ENCODE measurements at places on chromosomes 2 and 18.

DNA sequence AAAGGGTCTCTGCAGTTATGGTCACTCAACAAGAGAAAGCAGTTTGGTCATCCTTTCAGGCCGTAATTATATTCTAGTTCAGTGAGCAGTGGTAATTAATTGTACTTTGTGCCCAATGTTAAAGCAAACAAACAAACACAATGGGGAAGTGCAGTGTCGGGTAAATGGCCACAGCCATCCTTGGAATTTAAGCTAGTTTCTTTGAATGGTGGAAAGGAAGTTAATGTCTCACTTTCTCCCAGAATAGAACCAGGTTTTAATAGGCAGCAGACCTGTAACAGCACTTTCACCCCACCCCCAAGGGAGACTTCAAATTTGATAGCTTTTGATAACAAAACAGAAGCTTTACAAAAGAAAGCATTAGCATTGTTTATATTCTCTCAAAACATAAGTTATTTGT is 20.0 kb upstream of the ITGAV start:
- DNase-seq = no peak

- no peak for DNase-seq
Observed at GRCh38 chr18:56307354-56308170, 330.8 kb downstream of the TXNL1 start.

DNA sequence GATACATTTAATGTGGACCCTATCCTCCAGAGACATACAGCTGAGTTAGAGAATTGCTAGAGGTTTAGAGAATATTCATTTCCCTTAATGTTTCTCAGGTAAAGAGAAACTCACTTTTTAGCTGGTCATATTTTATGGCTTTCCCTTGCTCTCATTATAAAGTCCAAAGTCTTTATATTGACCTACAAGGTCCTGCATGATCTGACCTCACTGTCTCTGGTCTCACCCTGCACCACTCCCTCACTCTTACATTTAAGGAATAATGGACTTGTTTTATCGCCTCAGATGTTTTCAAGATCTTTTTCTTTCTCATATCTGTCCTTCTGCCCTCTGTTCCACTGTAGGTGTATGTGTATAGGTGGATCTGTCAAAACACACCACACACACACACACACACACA is 597.3 kb downstream of the PLCL1 start:
- DNase-seq = no peak

- DNase-seq = no peak
Observed at GRCh38 chr2:2152451-2152850, 178.6 kb downstream of the MYT1L start.

DNA sequence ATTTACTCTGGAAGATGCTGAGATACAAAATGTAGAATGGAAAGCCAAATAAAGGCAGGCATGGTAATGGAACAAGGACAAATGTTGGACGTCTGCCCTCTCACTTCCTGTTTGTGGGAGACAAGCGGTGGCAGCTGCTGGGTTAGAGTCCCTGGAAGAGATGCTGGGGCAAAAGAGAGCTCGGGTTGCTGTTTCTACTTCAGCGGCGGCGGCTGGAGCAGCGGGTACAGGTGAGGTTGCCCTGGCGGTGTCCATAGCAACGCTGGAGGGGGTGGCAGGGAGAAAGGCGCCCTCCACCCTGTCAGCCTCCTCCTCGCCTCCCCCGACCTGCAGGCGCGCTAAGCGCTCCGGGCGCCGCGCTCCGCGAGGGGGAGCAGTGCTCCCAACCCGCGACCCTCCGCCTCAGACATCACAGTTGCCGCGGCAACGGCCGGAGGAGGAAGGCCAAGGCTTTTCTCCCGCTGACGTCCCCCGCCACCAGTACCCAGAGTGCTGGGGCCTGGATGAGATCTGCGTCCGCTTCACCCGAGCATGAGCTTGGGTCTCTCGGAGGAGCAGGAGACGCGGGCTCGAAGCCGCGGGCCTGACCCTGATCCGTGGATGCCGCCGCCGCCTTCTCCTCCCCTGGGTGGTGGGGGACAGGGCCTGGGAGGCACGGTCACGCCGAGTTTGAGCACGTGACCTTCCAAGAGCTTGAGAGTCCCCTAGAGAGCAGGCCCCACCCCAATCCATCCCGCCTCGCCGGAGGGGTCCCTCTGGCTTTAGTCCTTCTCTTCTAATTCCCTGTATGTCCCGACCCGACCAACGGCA is 65.6 kb downstream of the NOL4 start:
- peak; percentile 26 for DNase-seq

- no peak for DNase-seq
Observed at GRCh38 chr2:48619526-48619925, 1.9 kb downstream of the GTF2A1L start.

- no peak for DNase-seq
Observed at GRCh38 chr18:2526329-2526728, 45.0 kb downstream of the METTL4 start.

DNA sequence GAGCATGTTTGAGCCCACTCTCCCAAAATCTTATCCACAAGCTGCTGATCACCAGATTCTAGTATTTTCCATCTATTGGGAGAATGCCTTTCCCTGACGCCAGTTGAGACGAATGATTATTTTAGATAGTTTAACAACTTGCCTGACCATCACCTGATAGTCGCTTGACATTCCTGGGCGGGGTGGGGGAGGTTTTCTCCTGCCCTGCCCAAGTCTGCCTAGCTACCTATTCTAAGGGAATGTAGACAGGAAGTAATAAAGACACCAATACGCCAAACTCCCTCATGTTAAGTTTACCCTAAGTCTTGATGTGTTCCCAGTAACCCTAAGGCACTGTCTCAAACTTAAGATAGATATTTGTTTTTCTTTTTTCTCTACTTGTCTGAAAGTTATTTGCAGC is 4.6 kb upstream of the ACAA2 start:
- no peak for DNase-seq

- no peak for DNase-seq
Observed at GRCh38 chr18:40380686-40381439, 1574.2 kb upstream of the PIK3C3 start.

- no peak for DNase-seq
Observed at GRCh38 chr2:219157396-219157795, 3.2 kb downstream of the NHEJ1 start.

GRCh38 chr18:77298172-77298571 is 48.5 kb downstream of the GALR1 start:
- DNase-seq = no peak

Measured in NCI-H1694 treated with DMSO at 0.1 percent for 48 hours (cell line).